Spleen (tissue), 13 donors: ENCODE measurements at places on chromosomes 7 and 10. TPM values are rescaled to one million over a fixed set of nuclear protein-coding genes. Genes with fewer than 3 reads are reported as not detected.

HNRNPF gene
- total RNA-seq, result 161 TPM

NUTM2B gene
- 0.33 TPM for total RNA-seq

ZNF212 gene
- 11.8 TPM for total RNA-seq

VPS37D gene
- total RNA-seq, result 1.6 TPM

SYCE1 gene
- 1.3 TPM for total RNA-seq

UCMA gene
- not detected for total RNA-seq

NUP42 gene
- total RNA-seq, result 41.5 TPM

DNA sequence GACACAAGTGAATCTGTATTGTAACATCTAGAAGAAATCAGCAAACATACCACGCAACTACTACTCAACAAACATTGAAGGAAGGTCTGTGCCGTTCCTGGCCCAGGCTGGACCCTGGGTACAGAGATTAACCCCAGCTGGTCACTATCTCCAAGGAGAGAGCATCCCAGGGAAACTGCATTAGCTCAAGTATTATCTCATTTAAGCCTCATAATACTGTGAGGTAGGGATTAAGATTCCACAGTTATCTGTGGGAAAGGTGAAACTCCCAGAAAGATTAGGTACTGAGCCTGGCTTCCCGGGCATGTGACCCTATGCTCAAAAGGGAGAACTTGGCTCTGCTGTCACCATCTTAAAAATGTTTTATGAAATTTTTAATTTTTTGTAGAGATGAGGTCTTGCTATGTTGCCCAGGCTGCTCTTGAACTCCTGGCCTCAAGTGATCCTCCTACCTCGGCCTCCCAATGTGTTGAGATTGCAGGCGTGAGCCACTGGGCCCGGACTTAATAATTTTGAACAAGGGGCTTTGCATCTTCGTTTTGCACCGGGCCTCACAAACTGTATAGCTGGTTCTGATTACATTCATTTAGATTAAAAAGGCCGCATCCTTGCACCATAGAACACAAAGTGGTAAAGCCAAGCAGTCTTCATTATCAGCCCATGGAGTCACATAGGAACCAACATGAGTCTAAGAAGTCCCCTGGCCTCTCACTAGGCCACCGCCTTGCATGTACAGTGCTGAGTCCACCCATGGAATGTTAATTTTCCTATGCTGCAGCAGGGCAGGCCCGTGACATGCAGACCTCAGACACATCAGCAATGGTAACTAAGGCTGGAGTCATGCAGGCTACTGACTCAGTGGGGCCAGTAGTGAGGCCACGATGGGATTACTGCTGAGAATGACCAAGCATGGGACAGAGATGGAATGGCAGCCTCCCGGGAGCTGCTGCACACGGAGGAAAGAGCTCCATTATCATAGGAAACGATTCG, 5.5 kb upstream of the CTBP2 start:
- DNase-seq, result no peak

DNA sequence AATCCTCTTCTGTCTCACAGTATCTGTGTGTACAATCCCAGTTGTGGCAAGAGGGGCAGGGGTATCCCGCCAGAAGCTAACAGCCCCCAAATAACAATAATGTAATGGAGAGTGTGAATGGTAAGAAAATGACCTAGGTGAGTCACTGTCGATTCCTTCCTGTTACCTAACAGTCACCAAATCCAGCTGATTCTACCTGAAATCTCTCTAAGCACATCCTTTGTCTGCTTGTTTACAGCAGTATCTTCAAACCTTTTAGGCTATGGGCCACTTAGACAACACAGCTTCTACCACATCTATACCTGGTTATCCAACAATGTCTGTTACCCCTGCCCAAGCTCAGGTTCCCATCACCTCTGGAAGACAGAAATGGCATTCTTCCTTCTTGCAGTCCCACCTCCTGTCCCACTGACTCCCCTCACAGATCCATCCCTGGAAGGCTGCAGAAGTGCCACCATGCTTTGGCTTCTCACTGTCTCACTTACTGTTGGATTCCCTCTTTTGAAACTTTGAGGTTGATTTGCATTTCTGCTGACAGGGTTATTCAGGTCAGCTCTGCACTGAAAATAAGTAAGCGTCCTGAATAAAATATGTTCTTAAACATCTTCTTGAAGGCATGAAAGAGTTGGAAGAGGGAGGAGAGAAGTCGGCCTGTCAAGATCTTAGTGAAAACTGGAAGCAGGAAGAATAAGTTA, 13.1 kb downstream of the PIP4K2A start:
- DNase-seq, result no peak

DNA sequence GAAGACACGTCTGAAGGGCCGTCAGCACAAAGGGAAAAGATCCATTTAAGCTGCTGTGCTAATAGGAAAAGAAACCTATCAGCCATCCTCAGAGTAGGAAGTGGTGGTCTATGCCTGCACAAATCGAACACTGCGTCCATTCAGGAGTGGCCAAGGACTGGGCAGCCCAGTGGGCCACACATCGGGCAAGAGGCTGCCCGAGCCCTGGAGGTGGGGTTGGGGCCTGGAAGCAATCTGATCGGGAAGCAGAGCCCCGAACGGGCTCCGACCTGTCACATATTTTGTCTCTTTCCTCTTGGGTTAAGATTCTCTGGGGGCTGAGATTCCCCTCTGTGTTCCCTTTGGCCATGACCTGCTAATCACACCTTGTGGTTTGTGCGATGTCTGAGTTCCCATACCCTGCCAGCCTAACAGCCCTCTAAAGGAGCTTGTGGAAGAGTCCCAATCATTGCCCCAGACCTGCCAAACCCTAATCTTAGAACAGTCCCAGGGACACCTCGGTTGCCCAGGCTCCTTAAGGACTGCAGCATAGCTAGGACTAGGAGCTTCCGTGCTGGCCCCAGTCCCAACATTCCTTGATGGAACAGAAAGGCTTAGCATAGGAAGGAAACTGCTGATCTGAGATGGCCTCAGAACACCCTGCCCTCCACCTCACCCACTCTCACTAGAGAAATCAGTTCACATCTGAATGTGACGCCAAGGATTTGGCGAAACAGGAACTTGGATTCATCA, 77.9 kb upstream of the SAMD8 start:
- DNase-seq, result no peak

DNA sequence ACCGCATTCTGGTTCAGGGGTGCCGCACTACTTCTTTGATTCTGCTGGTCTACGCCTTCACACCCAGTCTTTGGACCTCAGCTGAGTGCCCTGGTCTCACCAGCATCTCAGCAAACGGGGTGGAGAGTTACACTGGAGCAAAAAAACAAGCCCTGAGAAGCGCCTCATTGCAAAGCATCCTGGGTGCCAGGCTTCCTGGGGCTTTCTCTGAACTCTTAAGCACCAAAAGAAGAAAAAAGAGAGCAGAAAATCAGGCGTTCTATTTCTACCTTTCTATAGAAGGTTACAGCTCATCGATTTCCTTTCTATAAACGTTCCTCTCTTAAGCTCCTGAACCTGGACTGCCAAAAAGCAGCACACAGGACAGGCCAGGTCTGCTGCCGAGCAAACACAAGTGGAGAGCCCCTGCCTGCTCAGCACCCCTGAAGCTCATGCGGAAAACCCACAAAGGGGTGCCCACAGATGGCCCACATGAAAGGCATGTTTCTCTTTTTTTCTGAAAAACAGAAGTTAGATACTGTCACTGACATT, 217.9 kb downstream of the SFMBT2 start:
- no peak for DNase-seq

GRCh38 chr10:13528875-13529713, at the start of gene BEND7:
Gene BEND7 (minus strand): TSS chr10:13529014. CDS start chr10:13528533, 481 bp downstream.
- DNase-seq, result no peak

DNA sequence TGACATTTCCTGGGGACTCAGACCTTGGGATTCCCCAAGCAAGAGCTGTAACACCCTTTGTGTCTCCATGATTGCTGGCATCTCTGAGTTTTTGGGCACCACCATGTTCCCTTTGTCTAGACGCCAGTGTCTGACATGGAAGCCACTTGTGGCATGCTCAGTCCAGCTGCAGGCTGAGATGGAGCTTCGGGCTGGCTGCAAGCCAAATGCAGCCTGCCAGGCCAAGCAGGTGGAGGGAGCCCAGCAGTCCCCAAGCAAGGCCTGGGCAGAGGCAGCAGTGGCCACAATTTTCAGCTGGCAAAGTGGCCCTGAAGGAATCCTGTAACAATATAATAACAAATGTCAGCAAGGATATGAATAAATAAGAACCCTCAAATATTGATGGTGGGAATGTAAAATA, 86.2 kb upstream of the ABCB5 start:
- no peak for DNase-seq

DNA sequence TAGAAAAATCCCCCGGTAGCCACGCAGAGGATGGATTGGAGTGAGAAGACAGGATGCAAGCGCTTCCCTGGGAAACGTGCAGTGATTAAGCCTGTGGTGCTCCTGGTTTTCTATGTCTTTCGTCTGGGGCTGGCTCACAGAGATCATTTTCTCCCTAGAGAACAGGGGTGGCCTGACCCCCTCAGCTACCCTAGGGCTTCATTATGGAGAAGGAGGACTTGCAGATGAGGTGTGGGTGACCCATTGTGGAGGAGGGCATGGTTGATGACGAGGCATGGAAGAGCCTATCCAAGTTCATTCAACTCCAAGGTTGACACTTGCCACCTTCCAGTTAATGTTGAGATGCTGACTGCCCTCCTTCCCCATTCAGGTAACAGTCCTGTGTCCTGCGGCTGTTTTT, 75.9 kb downstream of the VSTM4 start:
- no peak for DNase-seq

DNA sequence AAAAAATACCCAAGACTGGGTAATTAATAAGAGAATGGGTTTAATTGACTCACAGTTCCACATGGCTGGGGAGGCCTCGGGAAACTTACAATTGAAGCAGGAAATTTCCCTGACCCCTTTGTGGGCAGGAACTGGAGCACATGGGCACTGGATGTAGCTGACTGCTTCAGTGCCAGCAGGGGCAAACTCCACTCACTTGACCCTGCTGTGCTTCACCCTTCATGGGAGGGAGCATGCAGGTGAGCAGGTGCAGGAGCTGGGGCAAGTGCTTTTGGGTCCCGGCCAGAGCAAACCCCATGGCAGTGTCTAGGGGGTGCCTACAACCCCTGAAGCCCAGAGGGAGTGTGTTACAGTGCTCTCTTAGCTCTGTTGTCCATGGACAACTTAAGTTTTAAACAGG, 132.6 kb downstream of the AKR1D1 start:
- DNase-seq, result no peak

GRCh38 chr10:47218803-47219202, 81.2 kb upstream of the GDF10 start:
- DNase-seq, result no peak
